Endothelial cell (in vitro differentiated cells): ENCODE measurements at places on chromosomes 13 and 19.

GRCh38 chr13:75186379-75186778 is 295.6 kb downstream of the TBC1D4 start:
- no peak for DNase-seq

GRCh38 chr19:11023710-11024109 is 62.9 kb downstream of the SMARCA4 start:
- DNase-seq = no peak

GRCh38 chr13:69903081-69903480 is 204.5 kb upstream of the ATXN8OS start:
- no peak for DNase-seq

- DNase-seq = no peak
Measured at GRCh38 chr13:107475753-107476453, 739.4 kb downstream of the LIG4 start.

DNA sequence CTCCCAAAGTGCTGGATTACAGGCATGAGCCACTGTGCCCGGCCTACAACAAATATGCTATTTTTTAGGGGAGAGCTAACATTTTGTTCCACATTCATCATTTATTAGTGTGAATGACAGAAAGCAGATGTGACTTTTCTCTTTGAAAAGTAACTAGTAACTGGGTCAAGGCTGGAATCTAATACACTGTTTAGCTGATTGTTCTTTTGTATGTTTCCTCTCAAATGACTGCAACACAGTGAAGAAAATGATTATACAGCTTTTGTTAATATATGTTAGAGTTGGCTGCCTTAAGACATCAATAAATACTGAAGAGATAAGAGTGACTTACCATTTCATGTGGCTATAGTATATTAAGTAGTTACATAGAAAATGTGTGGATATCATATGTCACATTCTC is 27.0 kb downstream of the MTRF1 start:
- DNase-seq = no peak

DNA sequence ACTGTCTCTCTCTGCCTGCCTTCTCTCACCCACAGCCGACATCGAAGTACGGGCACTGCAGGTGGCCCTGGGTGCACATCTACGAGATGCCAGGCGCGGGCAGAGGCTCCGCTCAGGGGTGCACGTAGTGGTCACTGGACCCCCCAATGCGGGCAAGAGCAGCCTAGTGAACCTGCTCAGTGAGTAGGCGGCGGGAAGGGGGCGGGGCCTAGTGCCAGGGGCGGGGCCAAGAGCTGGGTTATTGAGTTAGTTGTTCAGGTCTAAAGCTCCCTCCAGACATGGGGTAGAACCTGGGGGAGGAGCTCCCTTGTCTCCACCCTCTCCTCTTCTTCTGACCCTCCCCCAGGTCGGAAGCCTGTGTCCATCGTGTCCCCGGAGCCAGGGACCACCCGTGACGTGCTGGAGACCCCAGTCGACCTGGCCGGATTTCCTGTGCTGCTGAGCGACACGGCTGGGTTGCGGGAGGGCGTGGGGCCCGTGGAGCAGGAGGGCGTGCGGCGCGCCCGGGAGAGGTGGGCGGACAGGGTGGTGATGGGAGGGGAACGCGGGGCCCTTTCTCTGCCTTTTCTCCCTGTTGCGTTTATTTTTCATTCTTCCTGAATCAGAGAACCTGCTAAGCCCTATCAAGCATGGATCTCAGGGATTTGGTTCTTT is 1.9 kb downstream of the GTPBP3 start:
- DNase-seq = no peak

DNA sequence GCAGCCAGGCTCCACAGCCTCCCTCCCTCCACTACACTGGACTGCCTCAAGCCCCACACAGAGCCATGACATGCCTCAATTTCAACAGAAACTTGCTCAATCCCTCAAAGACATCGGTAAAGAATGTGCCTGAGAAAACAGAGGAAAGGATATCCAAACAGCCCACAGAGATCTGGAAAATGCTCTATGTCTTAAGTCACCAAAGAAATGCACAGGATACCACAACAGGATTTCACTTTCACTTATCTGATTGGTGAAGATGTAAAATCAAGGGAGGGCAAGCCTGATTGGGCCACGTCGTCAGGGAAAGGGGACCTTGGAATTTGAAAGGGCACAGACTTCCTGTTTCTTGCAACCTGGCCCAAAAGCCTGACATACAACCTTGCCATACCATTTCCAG is 14.2 kb downstream of the CACNA1A start:
- DNase-seq = no peak
